ENCODE measurements at places on chromosomes 7 and 10.

- no peak for DNase-seq
These were observed 44.5 kb downstream of the LANCL2 start for GRCh38 chr7:55409482-55410225.

DNA sequence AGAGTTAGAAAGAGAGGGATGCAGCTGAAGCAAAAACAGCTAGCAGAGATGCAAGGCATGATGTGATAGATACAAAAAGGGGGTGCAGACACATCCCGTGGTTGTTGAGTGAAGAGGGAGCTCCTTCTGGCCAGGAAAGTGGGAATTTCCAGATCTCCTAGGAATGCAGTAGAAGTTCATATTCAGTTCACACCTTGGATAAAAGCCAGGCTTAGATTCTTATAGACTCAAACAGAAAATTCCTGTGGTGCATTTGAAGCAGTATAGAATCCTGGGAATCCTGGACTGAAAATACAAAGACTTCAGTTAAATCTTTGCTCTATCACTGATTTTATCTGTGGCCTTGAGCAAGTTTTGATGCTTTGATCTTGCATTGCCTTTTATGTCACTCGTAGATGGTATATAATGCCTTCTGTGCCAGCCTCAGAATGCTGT, 33.9 kb downstream of the SGPL1 start:
- no peak for DNase-seq

- DNase-seq: no peak
These were observed 17.4 kb upstream of the SLF2 start for GRCh38 chr10:100895346-100895745.

GRCh38 chr10:92490387-92490786, 83.5 kb downstream of the IDE start:
- no peak for DNase-seq

DNA sequence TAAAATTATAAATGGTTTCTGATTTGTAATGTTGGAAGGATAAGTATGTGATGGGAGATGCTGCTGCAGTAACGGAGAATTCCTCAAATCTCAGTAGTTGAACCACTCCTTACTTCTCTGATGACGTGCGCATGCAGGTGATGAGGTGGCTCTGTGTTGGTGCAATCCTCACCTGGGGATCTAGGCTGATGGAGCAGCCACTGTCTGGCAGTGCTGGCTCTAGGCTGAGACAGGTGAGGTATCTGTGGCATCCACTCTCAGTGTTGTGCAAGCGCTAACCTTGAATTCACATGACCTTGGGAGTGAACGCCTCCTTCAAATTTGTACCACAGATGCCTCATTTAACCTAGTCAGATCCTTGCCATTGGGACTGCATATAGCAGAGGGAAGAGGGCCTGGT, 35.0 kb downstream of the LHFPL3 start:
- no peak for DNase-seq

DNA sequence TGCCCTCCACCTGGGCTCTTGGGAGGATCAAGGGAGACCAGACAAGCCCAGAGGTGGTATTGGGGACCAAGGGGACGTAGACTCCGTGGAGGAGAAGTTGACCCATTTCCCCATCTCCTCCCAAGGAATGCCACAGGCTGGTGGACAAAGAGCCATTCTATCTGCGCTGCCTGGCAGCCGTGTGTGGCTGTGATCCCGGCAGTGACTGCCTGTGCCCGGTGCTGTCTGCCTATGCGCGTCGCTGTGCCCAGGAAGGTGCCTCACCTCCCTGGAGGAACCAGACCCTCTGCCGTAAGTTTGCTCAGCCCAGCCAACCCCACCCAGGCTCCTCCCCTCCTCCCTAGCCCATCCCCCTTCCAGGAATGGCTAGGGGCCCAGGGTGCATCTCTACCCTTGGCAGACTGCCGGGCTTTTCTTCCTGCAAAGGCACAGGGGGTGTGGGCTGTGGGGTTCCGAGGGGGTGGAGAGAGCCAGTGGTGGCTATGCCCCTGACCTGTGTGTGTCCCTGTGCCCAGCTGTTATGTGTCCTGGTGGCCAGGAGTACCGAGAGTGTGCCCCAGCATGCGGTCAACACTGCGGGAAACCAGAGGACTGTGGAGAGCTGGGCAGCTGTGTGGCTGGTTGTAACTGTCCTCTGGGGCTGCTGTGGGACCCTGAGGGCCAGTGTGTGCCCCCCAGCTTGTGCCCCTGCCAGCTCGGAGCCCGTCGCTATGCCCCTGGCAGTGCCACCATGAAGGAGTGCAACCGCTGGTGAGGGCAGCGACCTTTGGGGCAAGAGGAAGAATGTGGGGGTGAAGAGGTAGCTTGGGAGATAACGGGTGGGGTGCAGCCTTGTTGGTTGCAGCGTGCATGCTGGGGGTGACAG, 10.2 kb upstream of the ZNF467 start:
- no peak for DNase-seq

- DNase-seq: no peak
These were observed 277.4 kb upstream of the LYZL1 start for GRCh38 chr10:29011516-29011915.

DNA sequence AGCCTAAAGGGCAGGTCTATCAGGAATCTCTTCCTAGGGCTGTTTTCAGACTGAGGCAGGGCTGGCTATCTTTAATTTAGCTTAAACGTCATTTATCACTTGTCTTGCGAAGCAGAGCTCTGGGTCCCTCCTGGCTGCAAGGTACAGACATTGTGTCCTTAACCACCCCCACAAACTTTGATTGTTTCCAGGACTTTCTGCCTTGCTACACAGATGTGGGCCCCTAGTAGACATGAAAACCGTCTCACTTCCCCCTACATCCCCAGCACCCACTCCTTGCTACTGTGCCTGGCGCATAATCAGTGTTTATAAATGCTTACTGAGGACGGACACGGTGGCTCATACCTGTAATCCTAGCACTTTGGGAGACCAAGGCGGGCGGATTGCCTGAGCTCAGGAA, 54.5 kb downstream of the PIP4K2A start:
- no peak for DNase-seq

DNA sequence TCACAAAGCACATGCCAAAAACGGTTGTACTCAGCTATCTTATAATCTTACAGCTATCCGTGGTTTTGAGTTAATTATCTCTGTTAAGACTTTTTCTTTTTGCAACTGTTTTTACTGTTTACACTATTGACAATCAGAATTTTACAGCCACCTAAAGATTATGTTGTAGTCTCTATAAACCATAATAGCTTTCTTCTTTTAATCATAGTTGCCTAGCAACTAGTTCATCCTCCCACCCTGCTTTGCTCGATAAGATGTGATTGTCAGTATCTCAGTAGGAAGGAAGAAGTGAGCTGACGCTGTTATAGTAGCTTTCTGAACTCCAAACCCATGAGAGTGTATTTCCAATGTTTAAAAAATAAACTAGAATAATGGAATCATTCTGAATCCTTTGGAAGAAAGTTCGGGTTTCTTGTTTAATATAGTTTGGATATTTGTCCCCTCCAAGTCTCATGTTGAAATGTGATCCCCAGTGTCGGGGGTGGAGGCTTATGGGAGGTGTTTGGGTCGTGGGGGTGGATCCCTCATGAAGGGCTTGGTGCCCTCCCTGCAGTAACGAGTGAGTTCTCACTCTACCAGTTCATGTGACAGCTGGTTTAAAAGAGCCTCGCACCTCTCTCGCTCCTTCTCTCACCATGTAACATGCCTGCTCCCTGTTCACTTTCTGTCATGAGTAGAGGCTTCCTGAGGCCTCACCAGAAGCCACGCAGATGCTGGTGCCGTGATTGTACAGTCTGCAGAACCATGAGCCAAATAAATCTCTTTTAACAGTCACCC, 68.1 kb downstream of the SVOPL start:
- DNase-seq: no peak

GRCh38 chr7:46208635-46209525, 287.8 kb upstream of the IGFBP3 start:
- no peak for DNase-seq

DNA sequence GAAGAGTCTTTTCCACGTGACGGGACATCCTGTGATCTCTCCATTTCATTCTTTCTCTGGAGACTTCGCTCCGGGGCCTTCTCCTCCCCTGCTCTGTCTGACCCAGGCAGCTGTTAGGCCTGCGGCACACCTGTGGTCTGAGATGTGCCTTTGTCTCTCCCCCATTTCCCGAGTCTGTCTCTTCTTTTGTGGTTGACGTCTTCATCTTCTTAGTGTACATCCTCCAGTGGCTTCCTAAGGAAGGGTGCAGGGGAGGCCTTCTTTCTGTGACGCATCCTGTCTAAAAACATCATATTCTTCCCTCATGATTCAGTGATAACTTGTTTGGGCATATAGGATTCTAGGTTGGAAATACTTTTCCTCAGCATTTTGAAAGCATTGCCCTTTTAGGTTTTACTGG, 17.2 kb upstream of the ATP6V0E2 start:
- DNase-seq: no peak

- DNase-seq: no peak
These were observed 70.4 kb downstream of the FAM185A start for GRCh38 chr7:102819151-102819550.

DNA sequence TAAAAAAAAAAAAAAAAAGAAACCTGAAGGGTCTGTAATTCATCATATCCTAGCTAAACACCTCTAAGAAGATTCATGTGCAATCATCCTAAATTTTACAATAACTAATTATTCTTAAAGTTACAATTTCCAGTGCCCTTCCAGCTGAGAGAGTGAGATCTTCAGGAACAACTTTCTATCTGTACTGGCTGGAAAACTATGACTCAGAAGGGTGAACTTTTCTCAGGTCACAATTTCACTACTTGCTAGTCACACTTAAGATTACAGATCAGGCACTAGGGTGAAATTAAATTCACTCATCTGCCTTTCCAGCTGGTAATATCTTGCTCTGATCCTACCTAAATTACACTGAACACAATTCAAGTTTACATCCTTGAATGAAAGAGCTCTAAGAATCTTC, 158.8 kb downstream of the ANK3 start:
- DNase-seq: no peak

- no peak for DNase-seq
These were observed 327.9 kb downstream of the ACTR3B start for GRCh38 chr7:153087498-153087897.

DNA sequence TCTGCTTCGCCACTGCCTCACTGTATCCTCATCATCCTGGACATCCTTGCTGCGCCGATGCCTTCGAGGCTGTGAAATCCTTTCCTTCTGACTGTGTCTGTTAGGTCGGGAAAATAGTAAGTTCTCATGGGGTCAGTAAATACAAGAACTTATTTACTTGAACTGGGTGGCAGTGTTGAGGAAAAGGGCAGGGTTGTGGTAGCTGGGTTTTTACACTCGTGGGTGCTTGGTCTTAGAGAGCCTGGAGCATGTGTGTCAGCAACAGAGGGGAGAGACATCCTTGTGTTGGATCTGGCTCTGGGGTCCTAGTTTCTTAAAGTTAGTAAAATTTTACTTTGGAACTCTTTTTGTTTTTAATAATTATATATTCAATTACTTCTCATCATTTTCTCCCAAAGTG, 112.9 kb upstream of the GATA3 start:
- no peak for DNase-seq

GRCh38 chr7:112692333-112692732, 97.9 kb downstream of the TMEM168 start:
- DNase-seq: no peak

- no peak for DNase-seq
These were observed 44.0 kb upstream of the ZMIZ1 start for GRCh38 chr10:79024720-79025198.

DNA sequence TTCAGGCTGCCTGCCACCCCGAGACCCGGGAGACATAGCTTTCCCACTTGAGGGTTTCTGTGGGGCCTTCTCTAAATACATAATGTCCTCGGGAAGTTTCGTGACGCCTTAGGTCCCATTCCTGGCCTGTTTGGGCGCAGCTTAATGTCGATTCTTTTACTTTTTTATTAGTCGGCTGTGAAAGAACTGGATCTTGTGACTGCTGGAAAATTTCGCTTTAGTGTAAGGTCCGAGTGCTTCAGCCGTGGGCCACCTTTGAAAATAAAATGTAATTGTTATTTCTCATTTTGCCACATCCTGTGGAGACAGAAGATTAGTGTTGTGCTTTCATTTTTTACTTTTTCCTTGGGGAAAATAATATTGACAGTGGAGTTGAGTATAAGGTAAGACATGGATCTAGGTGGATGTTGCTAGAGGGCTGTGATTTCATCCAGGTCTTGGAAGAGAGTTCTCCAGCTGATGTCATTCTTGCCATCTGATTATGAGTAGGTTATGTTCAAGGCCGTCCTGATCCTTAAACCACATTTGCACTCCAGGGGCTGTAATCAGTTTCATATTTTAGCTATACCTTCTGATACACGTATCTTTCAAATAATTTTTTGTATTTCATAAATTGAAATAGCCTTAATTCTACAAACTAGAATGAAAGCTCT, 830 bp downstream of the RAB18 start:
- DNase-seq: no peak

- no peak for DNase-seq
These were observed 127.8 kb upstream of the PPIF start for GRCh38 chr10:79219322-79219957.

- DNase-seq: no peak
These were observed 37.6 kb downstream of the STRA8 start for GRCh38 chr7:135271255-135271615.

DNA sequence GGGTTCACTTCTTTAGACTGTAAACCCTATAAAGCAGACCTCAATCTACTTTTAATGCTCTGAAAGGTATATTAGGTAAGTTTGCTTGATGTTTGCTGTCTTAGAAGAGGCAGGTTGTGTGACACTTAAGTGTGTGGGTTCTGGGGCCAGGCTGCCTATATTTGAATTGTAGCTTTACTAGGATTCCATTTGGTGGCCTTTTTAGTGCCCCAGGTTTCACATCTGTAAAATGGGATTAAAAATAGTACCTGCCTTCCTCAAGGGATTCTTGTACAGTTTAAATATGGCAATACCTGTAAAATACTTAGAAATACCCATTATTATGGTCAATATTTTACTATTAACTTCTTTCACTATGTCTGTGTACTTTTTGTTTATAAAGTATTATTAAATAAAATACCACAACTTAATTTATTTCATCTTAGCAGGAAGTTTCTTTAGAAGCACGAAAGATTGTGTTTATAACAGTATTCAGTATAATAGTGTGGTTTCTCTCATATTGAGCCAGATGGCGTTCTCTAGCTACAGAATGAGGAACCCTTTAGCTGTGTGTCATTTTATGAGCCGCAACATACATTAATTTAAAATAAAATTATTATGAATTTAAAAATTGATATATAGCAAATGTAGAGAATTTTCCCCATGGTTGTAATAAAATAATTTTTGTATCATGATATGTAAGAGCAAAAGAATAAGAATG, 94.2 kb downstream of the CDK14 start:
- no peak for DNase-seq

DNA sequence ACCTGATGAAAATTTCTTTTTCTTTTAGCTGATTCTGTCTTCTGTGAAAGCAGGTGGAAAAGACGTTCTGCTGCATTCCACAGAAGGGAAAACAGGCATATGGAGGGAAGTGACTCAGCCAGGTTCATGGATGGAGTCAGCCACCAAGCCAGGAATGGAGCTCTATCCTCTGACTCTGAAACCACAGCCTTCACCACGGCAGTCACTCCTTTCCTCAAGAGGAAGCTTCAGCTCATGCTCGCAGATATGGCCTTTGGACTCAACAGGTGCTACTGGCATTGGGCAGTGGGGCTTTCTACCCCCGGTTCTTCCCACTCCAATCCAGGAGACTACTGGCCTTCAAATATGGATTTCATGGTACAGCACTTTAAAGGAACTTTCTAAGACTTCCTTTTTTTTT, 11.5 kb upstream of the PLAU start:
- no peak for DNase-seq
